ENCODE measurements at places on chromosomes 1 and 21.

DNA sequence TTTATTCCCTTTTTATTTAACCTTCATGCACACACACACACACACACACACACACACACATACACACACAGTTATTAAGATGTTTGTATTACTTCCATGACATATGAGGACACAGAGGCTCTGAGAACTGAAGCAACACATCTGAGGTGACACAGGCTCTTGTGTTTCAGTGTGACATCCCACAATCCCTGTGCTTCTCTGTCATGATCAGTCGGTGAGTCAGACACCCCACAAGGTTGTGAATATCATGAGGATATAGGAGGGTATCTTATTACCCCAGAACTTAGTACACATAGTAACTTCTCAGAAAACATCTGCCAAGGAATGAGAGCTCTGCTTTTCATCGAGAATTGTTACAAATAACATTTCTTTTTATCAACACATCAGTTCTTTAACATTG is 459.3 kb downstream of the PLPP3 start:
- DNase-seq = no peak

DNA sequence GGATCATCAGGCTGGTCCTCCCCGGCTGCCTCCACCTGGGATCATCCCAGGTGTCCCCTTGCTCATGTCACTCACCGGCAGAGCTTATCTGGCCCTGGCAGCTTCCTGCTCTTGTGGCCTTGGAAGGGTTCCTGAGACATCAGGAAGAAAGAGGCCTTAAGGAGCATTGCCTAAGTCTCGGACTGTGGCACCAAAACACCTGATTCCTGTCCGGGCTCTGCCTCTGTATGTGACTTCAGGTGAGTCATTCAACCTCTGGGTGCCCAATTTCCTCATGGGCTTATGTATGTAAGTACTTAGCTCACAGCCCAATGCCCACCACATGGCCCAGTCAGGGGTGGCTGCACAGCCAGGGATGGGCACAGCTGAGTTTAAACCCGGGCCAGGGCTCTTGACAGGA is 255.9 kb upstream of the VAMP3 start:
- no peak for DNase-seq

GRCh38 chr1:84963021-84963420 is 33.9 kb downstream of the MCOLN2 start:
- no peak for DNase-seq

DNA sequence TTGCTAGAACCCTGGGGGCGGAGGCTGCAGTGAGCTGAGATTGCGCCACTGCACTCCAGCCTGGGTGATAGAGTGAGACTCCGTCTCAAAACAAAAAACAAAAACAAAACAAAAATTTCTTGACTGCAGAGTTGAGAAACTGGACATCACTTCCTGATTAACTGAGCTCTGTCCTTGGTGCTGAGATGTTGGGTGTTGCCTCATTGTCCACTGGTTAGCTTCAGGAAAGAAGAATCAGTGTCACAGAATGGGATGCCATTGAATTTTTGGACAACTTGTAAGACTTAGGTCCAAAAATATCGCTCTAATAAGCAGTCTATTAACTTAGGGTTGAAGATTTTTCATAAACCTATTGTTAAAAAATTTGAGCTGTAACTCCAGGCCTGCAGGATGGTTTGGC is 23.8 kb upstream of the KCNA10 start:
- no peak for DNase-seq

DNA sequence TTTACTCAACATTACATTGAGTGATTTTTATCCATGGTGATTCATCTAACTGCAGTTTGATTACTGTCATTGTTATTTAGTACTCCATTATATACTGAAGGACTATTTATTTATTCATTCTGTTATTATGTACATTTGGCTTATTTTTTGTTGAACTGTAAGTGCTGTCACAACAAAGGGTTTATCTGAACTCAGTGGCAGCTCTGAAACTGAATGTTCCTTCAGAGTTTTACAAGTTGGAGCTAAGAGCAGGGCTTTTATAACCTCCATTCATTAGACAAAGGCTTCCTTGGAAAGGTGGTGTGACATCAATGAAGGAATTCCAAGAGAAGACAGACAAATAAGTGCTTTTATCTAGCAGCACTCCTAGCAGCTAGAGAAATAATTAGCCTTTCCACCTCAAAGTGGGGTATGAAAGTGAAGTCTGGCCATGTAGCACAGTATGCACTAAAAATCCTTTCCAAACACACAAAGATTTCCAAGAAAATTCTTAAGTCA is 83.3 kb upstream of the GORAB start:
- no peak for DNase-seq

DNA sequence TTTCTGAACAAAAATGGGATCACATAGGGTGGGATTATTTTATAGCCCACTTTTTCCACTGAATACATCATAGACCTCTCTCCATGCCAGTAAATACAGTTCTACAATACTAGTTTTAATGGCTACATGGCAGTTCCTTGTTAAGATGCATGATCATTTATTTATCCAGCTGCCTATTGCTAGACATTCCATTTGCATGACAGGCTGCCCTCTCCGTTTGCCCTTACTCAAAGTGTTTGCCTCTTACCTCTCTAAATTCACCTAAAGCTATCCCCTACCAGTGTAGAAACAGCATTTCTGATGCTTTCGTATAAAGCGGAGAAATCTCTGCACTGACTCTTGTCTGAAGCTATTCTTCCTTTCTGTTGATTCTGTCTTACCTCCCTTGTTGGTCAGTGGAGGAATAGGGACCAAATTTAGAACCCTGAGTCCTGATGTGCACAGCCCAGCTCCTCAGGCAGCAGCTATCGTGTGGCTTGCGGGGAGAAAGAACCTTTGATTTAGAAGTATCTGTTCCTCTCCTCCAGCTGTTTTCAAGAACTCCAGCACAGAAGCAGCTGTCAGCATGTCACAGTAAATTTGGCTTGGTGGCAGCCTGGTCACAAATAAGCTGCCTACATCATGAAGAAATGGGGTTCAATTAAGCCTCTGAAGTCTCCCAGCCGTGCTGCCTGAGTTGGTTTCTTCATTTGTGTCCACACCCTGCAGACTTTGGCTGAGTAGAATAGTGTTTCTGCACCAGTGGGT is 337.3 kb downstream of the PRDM2 start:
- no peak for DNase-seq

- no peak for DNase-seq
These were observed 1.8 kb downstream of the CD160 start for GRCh38 chr1:145720878-145721671.

- DNase-seq = no peak
These were observed 8.6 kb upstream of the IFNAR1 start for GRCh38 chr21:33315946-33316710.

DNA sequence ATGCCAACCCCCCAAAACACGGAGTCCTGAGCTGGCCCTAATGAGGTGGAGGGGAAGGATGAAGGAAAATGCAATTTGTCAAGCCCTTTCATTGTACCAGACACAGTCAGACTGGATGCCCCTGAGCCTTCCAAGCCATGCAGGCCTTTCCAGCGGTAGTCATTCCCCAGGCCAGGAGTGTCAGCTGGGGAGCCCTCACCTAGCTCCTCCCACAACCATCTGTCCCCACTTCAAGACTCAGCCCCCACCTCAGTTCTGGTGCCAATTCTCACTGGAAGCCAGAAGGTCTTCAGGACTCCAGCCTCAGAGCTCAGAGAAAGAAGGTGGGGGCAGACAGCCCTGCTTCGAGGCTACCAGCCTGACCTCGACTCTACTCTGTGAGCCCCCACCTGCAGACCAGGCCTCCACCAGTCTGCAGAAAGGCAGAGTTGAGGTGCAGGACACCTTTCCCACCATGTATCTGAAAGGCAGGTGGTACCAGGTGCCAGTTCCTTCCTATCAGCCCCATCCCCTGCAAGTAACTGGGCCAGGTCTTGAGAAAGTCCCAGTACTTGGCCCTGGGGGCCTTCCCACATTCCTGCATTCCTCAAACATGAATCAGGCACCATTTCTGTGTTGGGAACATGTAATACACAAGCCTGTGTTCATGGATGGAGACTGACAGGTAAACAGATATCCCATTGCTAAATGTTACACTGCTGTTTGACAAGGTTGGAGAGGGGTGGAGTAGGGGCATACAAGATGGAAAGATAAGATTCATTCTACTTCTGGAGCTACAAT is 180.6 kb upstream of the EDN2 start:
- no peak for DNase-seq

GRCh38 chr1:172483448-172483847 is 39.6 kb upstream of the PIGC start:
- no peak for DNase-seq

DNA sequence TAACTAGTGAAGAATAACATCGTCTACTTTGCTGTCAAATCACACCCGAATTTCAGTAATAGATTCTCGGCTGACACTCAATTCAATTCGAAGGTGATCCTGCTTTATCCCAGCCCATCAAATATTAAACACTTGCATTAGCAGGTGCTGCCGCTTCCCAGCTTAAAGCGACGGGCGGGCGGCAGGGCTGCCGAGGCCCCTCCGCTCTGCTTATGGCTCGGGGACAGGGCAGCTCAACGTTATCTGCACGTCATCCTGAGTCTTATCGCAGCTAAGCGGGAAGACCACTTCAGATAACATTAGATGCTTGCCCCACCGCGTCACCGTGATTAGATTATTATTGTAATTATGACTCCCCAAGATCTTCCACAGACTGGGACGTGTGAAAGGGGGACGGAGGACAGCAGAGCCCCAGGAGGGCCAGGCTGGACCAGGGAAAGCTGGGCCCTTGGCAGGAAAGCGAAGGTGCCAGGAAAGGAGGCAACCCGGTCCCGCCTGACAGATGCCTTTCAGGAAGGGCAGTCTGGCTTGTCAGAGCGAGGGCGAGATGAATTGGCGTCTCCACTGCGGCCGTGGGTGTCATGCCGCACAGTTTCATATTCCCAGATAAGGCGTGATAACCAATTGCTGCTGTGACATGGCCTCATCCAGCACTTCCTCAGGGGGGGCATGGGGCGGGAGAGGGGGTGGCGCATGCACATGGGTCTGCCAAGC is 37.0 kb downstream of the DMAP1 start:
- no peak for DNase-seq

GRCh38 chr1:156992215-156992614 is 53.3 kb downstream of the ARHGEF11 start:
- no peak for DNase-seq

- DNase-seq = no peak
These were observed 510.2 kb downstream of the KCNT2 start for GRCh38 chr1:196098000-196098399.

DNA sequence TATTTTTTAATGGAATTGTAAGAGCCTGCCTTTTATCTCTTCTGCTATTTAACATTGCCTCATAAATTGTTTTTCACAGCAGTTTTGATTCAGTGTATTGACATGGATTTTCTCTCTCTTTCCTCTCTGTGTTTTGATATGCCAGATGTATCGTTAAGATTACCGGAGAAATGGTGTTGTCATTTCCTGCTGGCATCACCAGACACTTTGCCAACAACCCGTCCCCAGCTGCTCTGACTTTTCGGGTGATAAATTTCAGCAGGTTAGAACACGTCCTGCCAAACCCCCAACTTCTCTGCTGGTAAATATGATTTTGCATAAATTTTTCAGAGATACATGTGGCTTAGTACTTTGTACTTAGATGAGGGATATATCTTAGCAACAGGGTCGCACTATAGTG is 23.1 kb upstream of the DYNLT5 start:
- DNase-seq = peak; percentile 65

DNA sequence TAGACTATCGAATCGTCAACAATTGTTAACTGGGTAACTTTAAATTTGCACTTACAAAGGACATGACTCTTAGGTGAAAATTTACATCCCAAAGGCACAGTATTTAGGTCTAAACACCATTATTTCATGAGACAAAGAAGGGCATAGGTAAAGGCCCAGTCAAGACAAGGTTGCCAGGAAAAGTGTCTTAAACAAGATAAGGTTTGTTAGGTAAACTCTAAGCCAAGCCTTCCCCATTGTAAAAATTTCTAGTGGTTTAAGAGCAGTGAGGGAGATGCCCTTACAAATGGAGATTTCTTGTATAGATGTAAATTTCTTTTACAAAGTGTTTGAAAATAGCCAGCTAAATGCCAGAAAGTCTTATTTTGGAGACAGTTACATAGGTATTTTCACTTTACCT is 36.9 kb upstream of the FNBP1L start:
- DNase-seq = no peak

DNA sequence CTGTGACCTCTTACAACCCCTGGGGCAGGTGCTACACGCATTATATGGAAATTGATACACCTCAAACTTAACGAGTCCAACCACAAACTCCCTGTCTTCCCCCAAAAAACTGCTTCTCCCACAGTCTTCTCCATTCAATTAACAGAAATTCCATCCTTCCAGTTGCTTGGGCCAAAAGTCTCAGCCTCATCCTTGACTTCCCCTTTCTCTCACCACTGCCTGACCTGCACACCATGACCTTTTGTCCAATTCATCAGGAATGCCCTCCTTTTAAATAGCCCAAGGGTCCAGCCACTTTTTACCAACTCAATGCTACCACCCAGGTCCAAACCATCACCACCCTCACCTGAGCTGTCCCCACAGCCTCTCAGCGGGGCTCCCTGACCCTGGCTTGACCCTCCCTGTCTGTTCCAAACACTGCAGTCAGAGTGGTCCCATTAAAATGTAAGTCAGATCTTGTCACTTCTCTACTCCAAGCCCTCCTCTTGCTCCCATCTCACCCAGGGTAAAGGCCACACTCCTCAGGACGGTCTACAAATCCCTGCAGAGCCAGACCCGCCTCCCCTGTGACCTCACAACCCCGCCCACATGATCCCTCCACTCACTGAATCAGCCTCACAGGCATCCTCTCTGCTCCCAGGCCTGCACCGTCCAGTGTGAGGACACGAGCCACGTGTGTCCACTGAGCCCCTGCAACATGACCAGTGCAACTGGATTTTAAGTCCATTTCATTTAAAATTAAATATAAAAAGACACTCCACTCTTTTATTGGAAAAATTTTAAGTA is 18.5 kb downstream of the KCNN3 start:
- DNase-seq = no peak

GRCh38 chr1:154869351-154870114 is 548 bp downstream of the KCNN3 start:
- DNase-seq = no peak

DNA sequence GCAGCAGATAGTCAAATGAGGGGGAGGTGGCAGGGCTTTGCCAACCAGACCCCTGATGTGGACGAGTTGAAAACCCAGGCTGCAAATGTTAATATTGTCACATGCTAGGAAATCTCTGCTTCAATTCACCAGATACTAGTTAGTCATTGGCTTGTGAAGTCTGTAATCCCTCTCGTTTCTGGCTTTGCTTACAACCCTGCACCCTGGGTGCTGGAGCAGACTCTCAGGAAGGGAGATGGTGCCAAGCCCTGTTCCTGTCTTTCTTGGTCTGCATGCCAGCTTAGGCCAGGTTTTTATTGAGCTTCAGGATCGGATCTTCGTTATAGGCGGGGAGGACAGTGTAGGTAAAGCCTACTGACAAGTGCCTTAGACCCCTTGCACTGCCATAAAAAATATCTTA is 53.3 kb downstream of the MDM4 start:
- no peak for DNase-seq

GRCh38 chr1:228742281-228742860 is 7.1 kb downstream of the RHOU start:
- DNase-seq = no peak

- no peak for DNase-seq
These were observed 110.7 kb upstream of the ERRFI1 start for GRCh38 chr1:8136766-8137165.
